DMS53 (cell line): ENCODE measurements at places on chromosomes 16 and 17.

DNA sequence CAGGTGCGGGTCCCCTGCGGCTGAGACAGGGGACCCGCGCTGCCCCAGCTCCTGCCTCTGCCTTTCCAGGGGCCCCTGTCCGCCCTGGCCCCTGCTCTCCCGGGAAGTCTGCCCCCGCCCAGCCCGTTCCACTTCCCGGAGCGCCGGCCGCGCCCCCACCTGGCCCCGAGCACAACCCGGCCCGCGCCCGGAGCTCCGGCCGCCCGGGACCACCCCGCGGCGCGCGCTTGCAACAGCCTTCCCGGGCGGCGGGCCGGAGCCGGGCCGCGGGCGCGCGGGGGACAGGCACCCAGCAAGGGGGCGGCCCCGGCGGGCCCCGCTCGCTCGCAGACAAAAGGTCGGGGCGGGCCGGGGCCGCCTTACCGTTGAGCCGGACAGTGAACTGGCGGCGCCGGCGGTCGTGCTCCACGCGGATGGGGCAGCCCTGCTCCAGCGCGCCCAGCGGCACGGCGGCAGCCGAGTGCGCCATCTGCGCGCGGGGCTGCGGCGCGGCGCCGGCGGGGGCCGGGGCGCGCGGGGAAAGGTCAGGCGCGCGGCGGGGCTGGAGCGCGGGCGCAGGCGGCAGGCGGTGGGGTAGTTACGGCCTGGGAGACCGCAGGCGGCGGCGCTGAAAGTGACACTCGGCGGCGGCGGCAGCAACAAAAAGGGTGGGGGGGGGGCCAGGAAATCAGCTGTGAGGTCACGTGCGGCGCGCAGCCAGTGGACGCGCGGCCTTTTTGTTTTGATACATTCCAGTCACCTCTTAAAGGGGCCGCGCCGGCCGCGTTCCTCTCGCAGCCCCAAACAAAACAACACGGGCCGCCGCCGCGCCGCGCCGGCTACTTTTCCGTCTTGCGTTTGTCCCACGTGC, at the start of gene NATD1:
Gene NATD1, minus strand, starts transcription at position 615 of the 850 bp plus-strand sequence. Its CDS starts 146 bp downstream, at position 469.
- DNase-seq, result peak; percentile 88

- no peak for DNase-seq
These were observed 202.1 kb upstream of the PSMD7 start for GRCh38 chr16:74094514-74094913.

DNA sequence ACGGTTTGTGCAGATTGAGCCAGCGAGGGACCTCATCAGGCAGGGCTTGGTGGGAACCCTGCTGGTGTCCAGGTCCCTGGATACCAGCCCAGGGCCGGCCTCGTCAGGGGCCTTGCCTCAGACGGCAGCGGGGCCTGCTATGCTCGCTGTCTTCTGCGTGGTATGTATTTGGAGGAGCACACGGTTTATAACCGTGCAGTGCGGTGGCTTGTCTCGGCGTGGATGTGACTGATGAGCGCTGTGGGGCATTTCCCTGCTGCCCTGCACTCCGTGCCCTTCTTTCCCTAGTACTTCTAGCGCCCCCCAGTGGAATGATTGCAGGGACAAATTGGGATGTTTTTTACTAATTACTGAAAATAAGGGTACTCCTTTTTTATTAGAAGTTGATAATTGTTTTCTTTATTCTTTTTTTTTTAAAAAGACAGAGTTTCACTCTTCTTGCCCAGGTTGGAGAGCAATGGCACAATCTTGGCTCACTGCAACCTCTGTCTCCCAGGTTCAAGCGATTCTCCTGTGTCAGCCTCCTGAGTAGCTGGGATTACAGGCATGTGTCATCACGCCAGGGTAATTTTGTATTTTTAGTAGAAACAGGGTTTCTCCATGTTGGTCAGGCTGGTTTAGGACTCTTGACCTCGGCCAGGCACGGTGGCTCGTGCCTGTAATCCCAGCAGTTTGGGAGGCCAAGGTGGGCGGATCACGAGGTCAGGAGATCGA, 15.3 kb downstream of the TBCD start:
- DNase-seq, result peak; percentile 78

GRCh38 chr16:4094127-4094773, 22.0 kb downstream of the ADCY9 start:
- no peak for DNase-seq

DNA sequence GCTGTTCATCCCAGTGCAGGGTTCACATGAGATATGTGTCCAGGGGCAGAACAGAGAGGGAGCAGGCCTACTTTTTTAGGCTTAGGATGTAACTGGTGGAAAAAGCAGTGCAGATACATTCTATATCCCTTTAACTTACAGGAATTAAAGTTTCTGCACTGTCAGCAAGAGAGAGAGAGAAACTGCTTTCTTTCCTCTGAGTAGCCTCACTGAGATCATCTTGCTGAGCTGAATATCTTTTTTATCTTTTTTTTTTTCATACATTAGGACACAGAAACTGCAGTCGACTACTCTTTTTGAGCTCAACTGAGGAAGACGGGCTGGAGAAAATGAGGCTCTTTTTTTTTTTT, 50.1 kb downstream of the CNGB1 start:
- no peak for DNase-seq

DNA sequence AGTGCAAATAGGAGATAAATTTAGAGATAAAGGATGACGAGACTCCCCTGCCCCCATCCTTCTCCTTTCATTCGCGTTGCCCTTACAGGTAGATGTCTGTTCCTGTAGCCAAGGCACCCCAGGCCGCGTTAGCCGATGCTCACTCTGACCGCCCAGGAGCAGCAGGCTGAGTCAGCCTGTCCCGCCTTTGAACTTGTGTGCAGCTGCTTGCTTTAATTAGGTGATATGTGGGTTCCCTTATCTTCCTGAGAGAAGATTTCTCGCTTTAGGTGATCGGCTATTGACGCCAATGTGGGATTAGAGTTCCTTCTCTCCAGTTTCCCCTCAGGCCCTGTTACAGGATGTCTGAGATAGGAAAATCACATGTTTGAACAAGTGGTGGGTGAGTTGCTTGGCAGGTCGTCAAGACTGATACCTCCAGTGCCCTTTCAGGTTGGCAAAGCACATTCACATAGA, 119.5 kb downstream of the MSI2 start:
- no peak for DNase-seq

GRCh38 chr16:35689764-35690163, 2230.4 kb downstream of the TP53TG3F start:
- no peak for DNase-seq

- DNase-seq, result no peak
These were observed 100.9 kb downstream of the USP22 start for GRCh38 chr17:20941872-20942271.

DNA sequence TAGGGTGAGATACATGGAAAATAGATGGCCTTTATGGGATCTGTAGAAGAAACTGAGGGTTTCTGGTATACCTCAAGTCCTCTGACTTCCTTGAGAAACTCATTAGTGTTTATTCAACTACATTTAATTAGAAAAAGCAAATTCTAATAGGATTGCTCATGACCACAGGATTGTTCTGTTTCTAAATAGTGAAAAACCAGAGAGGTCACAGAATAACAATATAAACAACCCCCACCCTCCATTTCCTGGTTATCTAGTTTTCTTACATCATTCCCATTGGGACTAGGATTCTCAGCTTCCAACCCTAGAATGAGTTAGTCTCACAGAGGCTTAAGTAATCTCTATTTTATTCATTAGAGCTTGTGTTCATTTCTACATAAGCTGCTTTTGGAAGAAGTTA, 30.0 kb downstream of the SF3B3 start:
- no peak for DNase-seq

- peak; percentile 97 for DNase-seq
These were observed at the start of gene ACTG1 for GRCh38 chr17:81512562-81513371. Gene ACTG1 (minus strand): TSS chr17:81512799. CDS start chr17:81512354, 445 bp downstream.

DNA sequence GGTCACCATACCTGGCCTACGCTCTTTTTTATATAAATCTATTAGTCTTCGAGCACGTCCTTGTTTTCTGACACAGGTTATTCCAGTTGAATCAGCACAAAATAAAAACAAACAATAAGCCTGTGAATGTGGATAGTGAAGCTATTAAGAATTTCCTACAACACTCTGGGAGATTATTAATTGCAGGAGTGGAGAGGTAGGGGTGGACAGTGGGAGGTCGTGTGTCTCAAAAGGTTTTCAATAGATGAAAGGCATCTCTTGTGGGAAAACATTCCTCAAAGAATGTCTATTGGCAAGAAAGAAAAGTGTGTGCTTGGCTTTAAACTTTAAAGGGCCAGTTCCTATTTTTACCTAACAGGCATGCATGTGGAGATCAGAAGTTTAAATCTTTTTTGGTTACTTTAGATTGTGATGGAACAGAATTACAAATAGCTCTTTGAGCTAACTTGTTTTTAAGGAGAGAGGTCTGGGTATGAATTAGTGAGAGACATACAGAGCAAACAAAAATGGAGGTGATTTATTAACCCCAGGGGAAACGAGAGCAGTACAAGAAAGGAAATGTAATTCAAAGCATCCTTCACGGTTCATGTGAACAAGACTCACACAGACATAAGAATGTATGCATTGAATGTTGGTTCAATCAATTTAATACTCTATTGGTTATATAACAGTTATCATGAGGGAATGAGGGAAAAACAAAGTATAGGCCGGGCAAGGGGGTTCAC, 9.0 kb downstream of the SMYD4 start:
- DNase-seq, result no peak

GRCh38 chr16:54211203-54211602, 75.4 kb downstream of the IRX3 start:
- no peak for DNase-seq

- no peak for DNase-seq
These were observed 79.4 kb downstream of the IRF8 start for GRCh38 chr16:85978291-85978775.

- no peak for DNase-seq
These were observed 110.4 kb downstream of the MRTFB start for GRCh38 chr16:14181371-14182050.

DNA sequence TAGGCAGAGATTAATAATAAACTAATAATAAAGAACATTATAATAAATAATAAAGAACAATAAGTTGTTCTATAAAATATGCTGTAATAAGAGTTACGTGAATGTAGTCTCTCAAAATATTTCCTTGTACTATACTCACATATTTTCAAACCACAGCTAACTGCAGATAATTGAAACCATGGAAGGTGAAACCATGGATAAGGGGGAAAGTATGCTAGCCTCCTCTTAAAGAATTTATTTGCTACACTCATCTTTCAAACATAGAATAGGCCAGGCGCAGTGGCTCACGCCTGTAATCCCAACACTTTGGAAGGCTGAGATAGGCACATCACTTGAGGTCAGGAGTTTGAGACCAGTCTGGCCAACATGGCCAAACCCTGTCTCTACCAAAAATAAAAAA, 18.5 kb downstream of the CYTH1 start:
- no peak for DNase-seq

DNA sequence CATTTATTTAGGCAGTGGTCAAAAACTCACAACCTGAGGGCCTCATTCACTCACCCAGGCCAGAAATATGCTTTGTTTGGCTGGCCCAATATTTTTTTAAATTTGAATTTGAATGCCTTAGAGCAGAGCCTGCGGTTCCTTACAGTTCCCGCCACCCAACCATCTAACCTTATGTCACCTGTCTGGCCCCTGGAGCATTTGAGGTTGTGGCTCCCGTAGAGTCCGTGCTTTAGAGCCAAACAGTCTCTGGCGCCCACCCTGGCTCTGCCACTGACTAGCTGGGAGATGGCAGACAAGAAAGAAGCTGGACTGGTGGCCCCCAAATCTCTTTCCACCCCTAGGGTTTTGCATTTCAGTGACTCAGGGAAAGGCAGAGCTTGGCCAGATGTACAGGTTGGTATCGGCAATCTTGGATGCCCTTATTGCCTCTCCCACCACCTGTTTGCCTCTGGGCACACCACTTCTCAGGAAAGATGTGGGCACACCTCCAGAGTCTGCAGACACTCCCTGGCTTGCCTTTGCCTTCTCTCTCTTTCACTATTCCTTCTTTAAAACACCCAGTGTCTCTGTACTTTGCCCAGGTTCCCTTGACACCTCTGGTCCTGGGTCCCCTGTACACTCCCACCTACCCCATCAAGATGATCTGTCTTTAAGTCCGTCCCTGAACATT, 1.9 kb upstream of the MAP3K14 start:
- DNase-seq, result no peak

GRCh38 chr17:63842173-63842539, 329 bp downstream of the SMARCD2 start:
- DNase-seq, result peak; percentile 74

DNA sequence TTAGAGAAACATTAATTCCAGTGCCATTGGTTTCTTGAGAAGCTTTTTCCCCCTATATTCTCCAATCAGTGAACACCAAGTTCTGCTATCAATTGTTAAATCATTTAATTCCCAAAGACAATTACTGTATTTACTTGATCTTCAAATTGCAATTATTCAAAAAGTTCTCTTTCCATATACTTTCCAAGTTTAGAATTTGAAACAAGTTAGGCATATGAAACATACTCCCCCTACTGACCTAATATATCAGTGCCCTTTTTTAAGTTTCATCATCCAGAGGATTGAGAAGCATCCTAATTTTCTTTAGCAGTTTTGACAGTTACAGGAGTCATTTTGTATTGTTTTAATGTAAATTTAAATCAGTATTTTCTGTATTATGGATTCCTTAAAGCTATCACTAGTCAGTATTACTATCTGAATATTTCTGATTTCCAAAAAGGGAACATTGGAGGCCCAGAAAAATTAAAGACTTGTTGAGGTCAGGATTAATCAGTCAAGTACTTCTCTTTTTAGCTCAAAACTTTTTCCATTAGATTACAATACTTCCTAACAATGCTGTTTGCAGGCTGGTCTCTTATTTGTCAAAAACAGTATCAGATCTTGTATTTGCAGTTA, 16.3 kb downstream of the MEIOC start:
- DNase-seq, result peak; percentile 52
